OCI-LY7 (cell line): ENCODE measurements at places on chromosomes 3 and 15. TPM values are rescaled to one million over a fixed set of nuclear protein-coding genes. Genes with fewer than 3 reads are reported as not detected.

Gene CEP152
- 44.9 and 54.4 TPM in 2 replicates for total RNA-seq

Gene TM4SF1
- total RNA-seq, result not detected in 2 replicates

Gene BTLA
- 7.3 and 7.6 TPM in 2 replicates for total RNA-seq

Gene SCG5
- total RNA-seq, result 4.1 and 4.7 TPM in 2 replicates

GRCh38 chr15:93138681-93139250, 49.8 kb upstream of the RGMA start:
- DNase-seq, result no peak
